ENCODE measurements at places on chromosomes 5 and 9.

- no peak for DNase-seq
These were observed 8.1 kb downstream of the LRRTM2 start for GRCh38 chr5:138867011-138867410.

- no peak for DNase-seq
These were observed 9.9 kb downstream of the CDC14B start for GRCh38 chr9:96609732-96610131.

GRCh38 chr9:86721226-86721781 lies 226.0 kb downstream of the GAS1 start:
- no peak for DNase-seq

GRCh38 chr9:120983259-120983837 lies 56.8 kb upstream of the TRAF1 start:
- no peak for DNase-seq

DNA sequence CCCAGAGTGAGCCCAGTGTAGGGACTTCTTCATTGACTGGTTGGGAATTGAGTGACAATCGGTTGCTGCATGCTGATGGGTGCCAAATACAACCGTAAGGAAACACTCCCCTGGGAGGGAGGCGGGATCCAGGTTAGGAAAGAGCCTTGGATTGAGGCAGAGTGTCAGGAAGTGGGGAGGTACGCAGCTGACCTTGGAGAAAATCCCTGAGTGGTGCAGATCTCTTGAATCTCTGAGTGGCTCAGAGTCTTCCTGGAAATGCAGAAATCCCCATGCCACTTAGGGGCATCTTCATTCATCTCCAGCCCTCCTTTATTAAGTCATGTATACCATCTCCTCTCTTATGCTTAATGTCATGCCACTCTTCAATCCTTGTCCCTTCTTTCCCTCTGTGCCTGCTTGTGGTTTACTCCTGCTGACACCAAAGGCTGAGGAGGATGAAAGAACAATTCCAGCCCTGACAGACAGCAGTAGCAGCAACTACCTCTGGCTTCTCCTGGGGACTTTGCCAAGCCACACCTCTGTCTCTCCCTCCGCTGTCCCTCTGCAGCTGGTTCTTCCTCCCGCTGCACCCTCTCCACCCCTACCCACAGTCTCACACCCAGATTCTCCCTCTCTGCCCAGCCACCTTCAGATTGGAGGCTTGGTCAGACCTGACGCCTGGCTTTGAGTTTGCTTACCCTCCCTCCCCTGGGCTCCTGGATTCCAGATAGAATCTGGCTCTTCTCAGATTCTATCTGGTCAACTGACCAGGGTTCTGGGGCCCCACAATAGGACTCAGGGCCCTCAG lies 14.1 kb upstream of the LCP2 start:
- DNase-seq = no peak

- DNase-seq = no peak
These were observed 16.9 kb upstream of the ZNF366 start for GRCh38 chr5:72523960-72524582.

DNA sequence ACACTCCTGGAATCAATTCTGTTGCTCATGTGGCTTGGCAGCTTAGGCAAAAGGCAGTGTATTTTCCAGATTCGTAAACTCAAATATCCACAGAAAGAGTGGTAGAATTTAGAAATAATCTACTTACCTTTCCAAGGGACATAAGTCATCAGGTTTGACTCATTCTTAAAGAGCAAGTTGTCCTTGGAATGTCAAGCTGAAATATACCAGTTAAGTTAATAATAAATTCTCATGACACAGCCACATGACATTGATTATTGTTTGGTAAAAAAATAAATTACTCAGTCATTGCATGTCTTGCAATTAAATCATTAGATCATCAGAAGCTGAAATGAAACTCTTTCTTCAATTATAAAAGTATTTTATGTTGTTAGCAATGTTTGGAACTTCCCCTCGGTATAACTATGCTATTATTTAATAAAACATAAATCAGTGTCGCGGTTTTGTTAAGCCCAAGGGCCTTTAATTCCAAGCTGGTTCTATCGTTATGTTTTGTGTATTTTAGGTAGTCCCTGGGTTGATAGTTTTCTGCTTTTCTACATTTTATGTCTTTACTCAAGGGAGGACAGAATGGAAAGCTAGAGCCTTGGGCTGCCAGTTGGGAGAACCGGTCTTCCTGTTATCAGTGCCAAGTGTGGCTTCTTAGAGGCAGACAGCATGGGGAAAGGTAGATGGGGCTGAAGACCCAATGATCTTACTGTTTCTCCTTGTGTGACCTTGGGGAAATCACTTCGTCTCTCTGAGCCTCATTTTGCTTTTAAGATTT lies 79.3 kb upstream of the PRLR start:
- DNase-seq = no peak

DNA sequence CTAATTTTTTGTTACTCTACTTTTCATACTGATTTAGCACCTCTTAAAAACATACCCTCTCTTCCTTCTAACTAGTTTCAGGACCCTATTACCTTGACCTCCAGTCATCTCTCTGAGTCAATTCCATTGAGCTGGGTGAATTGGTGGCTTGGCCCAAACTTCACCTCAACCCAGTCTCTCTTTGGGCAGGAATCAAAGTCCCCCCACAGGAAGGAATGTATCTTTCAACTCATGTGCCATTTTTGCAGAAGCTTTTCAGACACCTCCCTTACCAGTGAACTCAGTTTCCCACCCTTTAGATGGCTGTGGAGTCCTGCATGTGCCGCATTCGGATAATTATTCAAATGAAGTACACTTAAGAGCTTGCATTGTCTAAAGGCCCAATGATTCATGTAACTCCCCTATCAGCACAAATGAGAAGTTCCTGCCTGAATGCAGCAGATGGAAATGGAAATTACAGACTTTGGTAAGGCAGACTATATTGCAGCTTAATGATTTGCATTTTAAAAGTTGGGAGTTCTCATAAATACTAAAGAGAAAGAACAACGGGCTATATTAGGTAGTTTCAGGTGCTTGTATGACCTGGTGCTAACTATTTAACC lies 693.5 kb downstream of the PTPRD start:
- DNase-seq = peak; percentile 21

DNA sequence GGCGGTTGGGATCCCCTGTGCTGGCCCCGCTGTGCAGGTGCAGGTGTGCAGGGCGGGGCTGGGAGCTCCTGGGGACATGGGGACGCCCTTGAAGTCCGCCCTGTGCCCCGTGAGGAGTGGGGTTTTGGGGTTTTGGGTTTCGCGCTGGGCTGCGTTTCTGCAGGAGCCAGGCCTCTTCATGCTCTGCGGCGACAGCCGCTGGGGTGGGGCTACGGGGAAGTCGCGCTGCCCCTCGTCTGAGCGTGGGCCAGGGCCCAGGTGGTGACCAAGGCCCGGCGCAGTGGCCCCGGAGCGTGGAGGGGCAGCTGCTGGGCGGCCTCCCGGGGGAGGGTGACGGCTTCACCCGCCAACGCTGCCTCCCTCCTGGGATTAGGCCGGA lies 47.8 kb upstream of the IRX4 start:
- no peak for DNase-seq

GRCh38 chr5:4905674-4906520 lies 234.2 kb upstream of the ADAMTS16 start:
- DNase-seq = no peak

GRCh38 chr5:170747851-170748250 lies 35.7 kb upstream of the GABRP start:
- no peak for DNase-seq

GRCh38 chr5:172798422-172799215 lies 27.6 kb upstream of the DUSP1 start:
- DNase-seq = no peak

- no peak for DNase-seq
These were observed 620.0 kb upstream of the CCNG1 start for GRCh38 chr5:162817364-162817763.

GRCh38 chr5:76290321-76290757 lies 112.7 kb upstream of the IQGAP2 start:
- DNase-seq = no peak

DNA sequence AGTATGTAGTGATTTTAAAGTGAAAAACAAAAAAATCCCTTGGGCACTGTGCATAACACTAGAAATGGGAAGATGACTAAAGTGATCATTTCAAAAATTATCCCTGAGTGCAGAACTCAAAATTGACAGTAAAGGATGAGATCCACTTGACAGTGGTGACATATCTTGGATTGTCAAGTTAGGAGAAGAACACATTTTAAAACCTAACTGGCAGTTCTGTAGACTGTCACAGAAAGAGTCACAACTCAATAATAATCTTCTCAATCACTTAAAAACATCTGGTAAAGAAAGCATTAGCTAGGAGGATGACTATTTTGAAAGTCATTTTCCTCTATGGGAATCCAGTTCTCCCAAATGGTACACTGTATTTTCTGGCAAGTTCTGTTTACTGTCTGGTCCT lies 127.1 kb downstream of the PIP5K1B start:
- no peak for DNase-seq
